Stomach (tissue), 19 donors: ENCODE measurements at places on chromosomes 2 and 18. TPM values are rescaled to one million over a fixed set of nuclear protein-coding genes. Genes with fewer than 3 reads are reported as not detected.

The FTCDNL1 gene
- 0.98 TPM for polyA plus RNA-seq

The DCC gene
- not detected for polyA plus RNA-seq

The FAM110C gene
- polyA plus RNA-seq, result 3.4 TPM

The GPR39 gene
- 5.5 TPM for polyA plus RNA-seq

The ITGA6 gene
- polyA plus RNA-seq, result 19.5 TPM

GRCh38 chr2:67974559-67975430 is 88.0 kb downstream of the C1D start:
- DNase-seq, result peak; percentile 70

GRCh38 chr2:70017962-70018361 is 56.5 kb upstream of the ASPRV1 start:
- DNase-seq, result no peak

DNA sequence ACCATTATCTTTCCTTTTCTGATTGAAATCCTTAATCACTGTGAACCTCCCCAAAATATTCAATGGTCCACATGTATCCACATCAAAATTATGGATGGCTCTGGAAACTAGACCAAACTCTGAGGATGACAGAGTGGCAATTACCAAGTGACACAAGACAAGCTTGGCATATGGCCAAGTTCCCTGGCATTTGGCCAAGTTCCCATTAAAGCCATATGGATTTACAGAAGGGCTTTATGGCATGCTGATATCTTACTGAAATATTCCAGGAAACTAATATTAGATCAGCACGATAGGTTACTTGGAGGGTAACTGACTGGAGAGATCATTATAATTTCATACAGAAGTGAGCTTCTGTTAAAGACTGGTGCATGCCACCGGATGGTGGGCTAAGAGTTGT is 21.9 kb upstream of the CERS6 start:
- DNase-seq, result peak; percentile 59

- DNase-seq, result peak; percentile 70
These were observed 1.0 kb upstream of the B4GALT6 start for GRCh38 chr18:31685097-31686082.

DNA sequence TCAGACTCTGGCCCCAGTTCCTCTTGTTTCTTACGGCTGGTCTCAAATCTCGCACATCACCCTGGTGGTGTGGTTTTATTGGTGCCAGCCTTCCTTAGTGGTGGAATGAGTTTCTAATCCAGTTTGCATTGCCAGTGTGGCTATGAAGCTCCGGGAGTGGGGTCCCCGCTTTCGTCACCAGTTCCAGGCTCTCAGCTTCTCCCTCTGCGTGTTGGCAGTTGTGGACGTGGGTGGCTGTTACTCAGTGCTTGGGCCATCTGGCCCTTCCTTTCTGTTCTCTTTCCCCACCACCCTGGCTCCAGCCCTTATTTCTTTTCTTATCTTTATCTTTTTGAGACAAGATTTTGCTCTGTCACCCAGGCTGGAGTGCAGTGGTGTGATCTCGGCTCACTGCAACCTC is 30.1 kb downstream of the EFR3B start:
- DNase-seq, result no peak

- no peak for DNase-seq
These were observed 60.8 kb downstream of the SLC66A2 start for GRCh38 chr18:79890674-79891073.

DNA sequence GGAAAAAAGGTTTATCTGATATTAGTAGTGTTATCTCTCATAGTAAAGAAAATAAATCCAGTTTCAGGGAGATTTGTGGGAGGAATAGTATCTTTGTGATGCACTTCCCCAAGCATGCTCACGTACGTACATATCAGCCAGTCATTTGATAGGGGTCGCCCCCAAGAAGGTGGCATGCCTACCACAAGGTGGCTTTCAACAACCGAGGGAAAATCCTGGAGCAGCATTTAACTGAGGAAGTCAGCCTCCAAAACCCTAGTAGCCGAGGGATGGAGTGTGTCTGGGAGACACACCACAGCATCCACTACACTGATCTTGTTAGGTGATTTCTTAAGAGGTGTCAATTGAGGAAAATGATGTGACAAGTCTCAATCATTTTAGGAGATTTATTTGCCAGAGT is 623.9 kb downstream of the NYAP2 start:
- DNase-seq, result no peak

DNA sequence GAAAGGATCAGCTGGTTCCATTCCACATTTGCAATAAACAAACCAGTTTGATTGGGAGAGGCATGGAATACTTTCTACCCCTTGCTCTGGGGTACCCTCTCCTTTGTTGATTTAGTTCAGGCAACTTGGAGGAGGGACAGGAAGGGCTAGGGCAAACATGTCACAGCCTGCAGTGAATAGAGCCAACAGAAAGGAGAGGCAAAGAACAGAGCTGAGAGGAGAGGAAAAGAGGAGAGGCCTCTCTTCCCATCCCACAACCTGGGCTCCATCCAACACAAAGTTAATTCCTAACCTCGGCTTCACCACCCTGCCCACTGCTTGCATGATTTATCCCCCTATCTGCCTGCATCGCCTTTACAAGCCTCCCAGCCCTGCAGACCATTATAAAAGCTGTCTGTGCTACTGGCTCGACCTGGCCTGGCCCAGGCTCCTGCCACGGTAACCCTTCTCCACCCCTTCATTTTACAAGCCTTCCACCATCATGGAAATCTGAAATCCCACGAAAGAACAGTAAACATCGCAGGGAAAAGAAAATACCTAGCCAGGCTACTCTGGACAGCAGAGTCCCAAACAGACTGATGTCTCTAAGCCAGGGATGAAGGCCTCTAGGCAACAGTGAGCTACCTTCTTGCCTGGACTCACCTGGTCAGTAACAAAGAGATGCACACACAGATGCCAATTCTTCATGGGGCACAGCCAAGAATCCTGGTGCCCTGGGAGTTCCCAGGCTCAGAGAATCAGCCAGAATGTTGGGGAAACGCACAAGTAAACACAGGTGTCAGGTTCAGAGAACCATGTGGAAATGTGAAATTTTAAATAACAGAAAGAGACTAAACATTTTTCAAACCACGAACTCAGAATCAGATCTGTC is 43.6 kb downstream of the NHEJ1 start:
- no peak for DNase-seq

DNA sequence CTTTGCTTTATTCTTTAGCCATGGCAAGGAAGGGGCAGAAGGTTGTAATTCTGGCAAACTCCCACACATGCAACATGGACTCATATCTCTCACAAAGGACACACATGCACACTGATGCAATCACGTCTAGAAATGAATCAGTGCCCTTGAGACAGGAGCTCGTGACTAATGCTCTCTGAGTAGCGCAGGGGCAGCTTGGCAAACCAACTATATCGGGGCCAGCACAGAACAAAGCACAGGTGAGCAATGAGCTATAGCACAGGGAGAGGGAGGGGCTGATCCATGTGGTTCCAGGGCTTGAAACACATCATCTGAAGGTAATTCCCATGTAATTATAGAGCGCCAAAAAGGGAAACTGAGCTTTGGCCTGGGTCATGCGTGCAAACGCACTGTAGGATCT is 165.2 kb upstream of the KLF7 start:
- DNase-seq, result peak; percentile 31
